ENCODE measurements at places on chromosomes 4 and X.

- no peak for DNase-seq
Measured at GRCh38 chrX:2516623-2517022, 15.8 kb upstream of the DHRSX start.

- DNase-seq, result no peak
Measured at GRCh38 chrX:13194291-13195103, 125.4 kb downstream of the ATXN3L start.

DNA sequence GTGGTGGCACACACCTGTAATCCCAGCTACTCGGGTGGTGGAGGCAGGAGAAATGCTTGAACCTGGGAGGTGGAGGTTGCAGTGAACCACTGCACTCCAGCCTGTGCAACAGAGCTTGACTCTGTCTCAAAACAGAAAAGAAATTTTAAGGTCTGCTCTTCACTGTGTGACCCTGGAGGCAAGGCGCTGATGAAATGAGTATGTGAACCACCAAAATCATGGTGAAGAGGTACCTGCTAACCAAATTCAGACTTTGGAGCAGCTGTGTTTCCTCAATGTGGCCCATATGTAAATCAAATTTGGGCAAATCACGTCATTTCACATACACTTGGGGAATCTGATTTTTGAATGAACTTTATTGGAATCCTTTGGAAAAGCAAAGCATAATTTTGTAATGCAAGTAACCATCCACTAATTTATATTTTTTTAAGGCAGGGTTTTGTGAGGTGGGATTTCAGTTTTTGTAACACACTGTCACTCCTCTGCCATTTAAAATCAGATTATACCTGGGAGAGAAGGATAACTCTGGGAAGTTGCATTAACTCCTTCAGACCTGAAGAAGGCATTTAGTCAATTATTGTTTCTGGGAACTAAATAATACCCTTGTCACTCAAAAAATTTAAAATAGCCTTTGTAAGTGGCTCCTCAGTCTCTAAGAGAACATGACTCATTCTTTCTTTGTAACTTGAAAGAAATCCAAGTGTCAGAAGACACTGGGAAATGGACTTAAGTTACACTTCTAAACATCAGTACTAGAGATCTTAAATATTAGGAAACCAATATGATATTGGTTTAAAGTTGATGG is 24.0 kb downstream of the DOCK11 start:
- no peak for DNase-seq

DNA sequence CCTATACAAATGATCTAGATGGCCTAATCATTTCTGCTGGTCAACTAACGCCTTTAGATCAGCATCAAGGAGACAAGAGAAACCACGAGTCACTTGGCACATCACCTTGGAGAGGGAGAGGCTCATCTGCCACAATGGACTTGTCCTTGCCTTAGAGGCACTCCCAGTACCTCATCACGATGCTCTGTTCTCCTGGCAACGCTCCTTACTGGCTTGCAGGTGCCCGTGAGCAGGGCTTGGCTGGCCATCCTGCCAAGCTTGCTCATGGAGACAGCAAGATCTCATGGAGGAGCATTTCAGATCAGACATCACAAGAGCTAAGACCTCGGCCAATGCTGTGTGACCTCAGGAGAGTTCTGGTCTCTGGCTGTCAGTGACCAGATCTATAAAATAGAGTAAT is 2.7 kb upstream of the SMIM20 start:
- no peak for DNase-seq

GRCh38 chr4:167722487-167722808 is 369.9 kb upstream of the ANXA10 start:
- no peak for DNase-seq

- DNase-seq, result no peak
Measured at GRCh38 chr4:66681962-66682361, 863.3 kb downstream of the CENPC start.

- DNase-seq, result no peak
Measured at GRCh38 chrX:20032201-20032600, 41.3 kb upstream of the BCLAF3 start.

- no peak for DNase-seq
Measured at GRCh38 chrX:27380163-27380845, 82.8 kb downstream of the PPP4R3C start.

DNA sequence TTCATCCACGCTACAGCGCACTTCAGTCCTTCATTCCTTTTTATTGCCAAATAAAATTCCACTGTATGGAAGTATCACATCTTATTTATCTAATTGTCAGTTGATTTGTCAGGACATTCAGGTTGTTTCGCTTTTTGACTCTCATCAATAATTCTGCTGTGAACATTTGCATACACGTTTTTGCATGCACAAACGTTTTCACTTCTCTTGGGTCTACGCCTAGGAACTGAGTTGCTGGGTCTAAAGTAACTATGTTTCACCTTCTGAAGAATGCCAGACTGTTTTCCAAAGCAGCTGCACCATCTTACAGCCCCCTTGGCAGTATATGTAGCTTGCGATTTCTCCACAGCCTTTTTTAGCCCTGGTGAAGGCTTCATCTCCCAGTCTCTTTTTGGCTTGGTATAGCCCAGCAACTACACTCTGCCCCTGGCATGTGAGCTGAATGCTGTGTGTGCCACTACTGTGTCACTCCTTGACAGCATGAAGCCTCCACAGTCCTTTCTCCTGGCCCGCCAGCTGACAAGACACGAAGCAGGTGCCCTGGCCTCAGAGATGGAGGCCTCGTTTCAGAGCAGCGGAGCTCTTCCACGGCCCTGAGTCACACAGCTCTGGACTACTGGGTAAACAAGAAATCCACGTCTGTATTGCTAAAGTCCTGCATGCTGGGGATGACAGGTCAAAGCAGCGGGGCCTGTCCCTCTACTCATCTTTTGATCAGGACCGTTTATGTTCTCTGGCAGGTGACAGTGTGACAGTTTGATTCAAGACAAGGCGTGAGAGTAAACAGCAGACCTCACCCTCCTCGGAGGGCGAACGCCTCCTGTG is 75.5 kb downstream of the NSUN7 start:
- DNase-seq, result no peak

DNA sequence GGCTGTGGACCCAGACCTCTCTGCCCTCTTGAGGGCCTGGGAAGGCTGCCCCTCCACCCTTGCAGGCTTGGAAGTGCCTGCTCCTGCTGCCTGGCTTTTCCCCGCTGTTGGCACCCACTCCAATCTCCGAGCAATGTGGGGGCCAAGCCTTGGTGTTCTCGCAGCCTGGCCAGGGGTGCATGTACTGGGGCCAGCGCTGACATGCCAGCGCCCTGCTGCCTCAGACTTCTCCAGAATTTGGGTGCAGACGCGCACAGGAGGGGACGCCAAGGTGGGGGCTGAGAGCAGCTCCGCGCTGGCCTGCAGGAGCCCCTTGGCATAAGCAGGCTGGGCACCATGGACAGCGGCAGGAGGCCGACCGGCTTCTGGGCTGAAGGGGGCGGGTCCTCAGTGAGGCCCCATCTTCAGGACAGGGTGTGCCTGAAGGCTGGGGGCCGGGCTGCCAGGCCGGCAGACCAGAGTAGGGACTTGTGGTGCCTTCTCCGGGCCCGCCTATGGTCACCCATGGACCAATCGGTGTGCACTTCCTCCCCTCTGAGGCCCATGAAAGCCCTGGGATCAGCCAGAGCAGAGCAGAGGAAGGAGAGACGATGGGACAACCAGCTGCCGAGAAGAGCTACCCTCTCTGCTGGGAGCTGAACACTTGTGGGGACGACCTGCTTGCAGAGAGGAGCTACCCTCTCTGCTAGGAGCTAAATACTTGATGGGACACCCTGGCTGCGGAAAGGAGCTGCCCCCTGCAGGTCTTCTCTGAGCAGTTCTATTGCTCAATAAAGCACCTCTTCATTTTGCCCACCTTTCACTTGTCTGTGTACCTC is 118.3 kb downstream of the DNAAF6 start:
- DNase-seq, result no peak

DNA sequence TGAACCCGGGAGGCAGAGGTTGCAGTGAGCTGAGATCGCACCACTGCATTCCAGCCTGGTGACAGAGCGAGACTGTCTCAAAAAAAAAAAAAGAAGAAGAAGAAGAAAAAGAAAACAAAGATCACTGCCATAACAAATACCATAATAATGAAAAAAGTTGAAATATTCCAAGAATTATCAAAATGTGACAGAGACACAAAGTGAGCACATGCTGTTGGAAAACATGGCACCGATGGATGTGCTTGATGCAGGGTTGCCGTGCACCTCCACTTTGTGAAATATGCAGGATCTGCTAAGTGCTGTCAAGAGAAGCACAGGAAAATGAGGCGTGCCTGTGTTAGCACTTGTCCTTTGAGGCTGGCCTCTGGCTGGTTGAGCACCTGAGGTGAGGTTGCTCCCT is 133.3 kb downstream of the STK32B start:
- DNase-seq, result no peak

DNA sequence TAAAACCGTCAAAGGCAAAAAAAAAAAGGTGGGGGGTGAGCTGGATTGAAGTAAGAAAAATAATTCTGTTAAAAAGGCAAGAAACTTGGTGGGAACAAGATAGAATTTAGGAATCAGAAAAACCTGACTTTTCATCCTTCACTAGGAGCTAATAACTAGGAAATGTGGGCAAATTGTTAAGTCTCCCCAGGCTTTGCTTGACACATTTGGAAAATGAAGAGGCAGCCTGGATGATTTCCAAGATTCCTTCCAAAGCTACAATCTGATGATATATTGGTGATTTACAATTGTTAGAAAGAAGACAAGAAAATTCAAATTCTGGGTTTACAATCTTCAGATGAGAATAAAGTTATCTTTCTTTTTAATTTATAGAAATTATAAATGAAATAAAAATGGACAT is 1062.5 kb downstream of the ADGRL3 start:
- DNase-seq, result no peak

DNA sequence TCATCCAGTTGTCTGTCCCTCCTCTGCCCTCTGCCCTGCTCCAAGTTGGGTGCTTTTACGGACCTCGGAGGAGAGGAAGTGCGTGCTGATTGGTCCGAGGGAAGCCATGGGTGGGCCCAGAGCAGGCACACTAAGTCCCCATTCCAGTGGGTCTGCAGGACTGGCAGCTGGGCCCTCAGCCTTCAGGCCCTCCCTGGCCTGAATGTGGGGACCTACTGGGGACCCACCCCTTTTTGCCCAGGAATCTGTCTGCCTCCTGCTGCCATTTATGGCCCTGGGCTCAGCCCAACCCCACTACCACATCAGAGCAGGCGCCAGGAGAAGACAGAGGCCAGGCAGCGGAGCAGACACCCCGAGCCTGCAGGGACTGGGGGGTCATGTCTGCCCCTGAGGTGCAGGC is 169.6 kb downstream of the TEX13A start:
- no peak for DNase-seq

All from stimulated activated CD4-positive, alpha-beta T cell treated with anti-CD3 and anti-CD28 coated beads, Interleukin-1b, Interleukin-23, amount 100 ng/mL, for 1 hour (primary cell).